K562 (cell line): ENCODE measurements at places on chromosomes 5 and 9.

GRCh38 chr5:159878988-159879471, 37.3 kb upstream of the ADRA1B start:
- no peaks in the 10 kb centered on the region for H3K4me1 ChIP-seq
- H3K27me3 ChIP-seq: no peaks in the 10 kb centered on the region
- DNase-seq: peak; percentile 23
- no peak overlapping the region for H3K4me3 ChIP-seq
- H3K36me3 ChIP-seq: no peaks in the 10 kb centered on the region
- H3K27ac ChIP-seq: no peak overlapping the region

GRCh38 chr9:69180670-69181069, 6.6 kb downstream of the TJP2 start:
- 0 out of 3 replicates have a peak, but pooled peaks cover 2% of the 10 kb centered on the region for H3K36me3 ChIP-seq
- no peaks in the 10 kb centered on the region for H3K27me3 ChIP-seq
- H3K4me1 ChIP-seq: peaks cover 15% of the 10 kb centered on the region
- H3K4me3 ChIP-seq: no peak overlapping the region

DNA sequence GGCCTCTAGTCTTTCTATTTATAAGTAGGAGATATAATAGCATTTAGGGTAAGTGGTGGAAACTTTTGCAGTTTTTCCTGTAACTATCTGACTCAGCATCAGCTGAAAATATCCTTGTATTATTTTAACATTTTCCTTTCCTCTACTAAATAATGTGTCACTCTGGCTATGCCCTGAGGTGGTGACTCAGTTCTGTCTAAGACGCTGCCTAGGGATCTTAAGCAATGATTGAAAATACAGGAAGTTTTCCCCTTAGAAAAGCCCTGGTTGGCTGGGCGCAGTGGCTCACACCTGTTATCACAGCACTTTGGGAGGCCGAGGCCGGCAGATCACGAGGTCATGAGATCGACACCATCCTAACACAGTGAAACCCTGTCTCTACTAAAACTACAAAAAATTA, 9.3 kb upstream of the EDIL3 start:
- H3K36me3 ChIP-seq: no peaks in the 10 kb centered on the region
- H3K27ac ChIP-seq: no peak overlapping the region
- no peaks in the 10 kb centered on the region for H3K4me1 ChIP-seq
- no peaks in the 10 kb centered on the region for H3K27me3 ChIP-seq
- DNase-seq: no peak

GRCh38 chr5:149011084-149011483, 51.8 kb downstream of the SH3TC2 start:
- peaks cover 23% of the 10 kb centered on the region for H3K27me3 ChIP-seq
- H3K4me1 ChIP-seq: no peaks in the 10 kb centered on the region
- no peaks in the 10 kb centered on the region for H3K36me3 ChIP-seq
- no peak overlapping the region for H3K4me3 ChIP-seq

DNA sequence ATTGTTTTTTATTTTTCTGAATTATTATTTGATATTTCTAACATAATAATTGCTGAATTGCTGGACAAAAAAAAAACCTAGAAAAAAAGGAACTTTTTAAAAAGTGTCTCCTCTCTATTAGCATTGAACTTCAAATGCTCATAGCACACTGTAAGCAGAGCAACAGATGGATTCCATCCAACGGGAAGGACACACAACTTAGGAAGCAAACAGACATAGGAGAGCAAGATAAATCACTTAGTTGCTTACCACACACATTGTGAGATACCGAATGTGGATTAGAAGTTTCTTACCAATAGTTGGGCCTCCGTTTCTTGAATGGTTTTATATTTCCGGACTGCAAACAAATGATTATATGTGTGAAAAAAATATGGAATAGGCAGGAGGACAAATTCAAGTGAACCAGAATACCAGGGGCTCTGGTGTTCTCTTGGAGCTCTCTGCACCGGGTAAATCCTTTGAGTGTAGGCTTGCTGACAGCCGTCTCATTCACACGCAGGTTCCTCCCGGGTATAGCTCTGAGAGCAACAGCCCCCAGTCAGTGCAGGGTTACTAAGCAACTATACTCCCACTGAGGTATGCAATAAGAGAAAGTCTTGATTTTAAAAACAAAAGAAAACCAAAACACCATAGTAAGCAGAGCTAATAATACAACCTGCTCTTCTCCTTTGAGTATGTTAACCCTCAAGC, 217.6 kb downstream of the TMEM167A start:
- no peak overlapping the region for H3K27ac ChIP-seq
- no peak for DNase-seq
- no peak overlapping the region for H3K4me3 ChIP-seq
- H3K4me1 ChIP-seq: no peaks in the 10 kb centered on the region
- no peaks in the 10 kb centered on the region for H3K36me3 ChIP-seq
- H3K27me3 ChIP-seq: peaks cover 5% of the 10 kb centered on the region; the same call in 1 of the 2 replicates

GRCh38 chr9:91036826-91037510, 235.3 kb downstream of the SYK start:
- H3K27me3 ChIP-seq: peaks cover 43% of the 10 kb centered on the region
- peaks cover 10% of the 10 kb centered on the region for H3K4me1 ChIP-seq
- peak; percentile 67 for DNase-seq
- H3K27ac ChIP-seq: no peak overlapping the region
- H3K36me3 ChIP-seq: no peaks in the 10 kb centered on the region

GRCh38 chr5:7991125-7991821, 122.3 kb downstream of the MTRR start:
- peaks cover 3% of the 10 kb centered on the region; the same call in 1 of the 2 replicates for H3K4me1 ChIP-seq
- H3K27ac ChIP-seq: no peak overlapping the region
- no peaks in the 10 kb centered on the region for H3K27me3 ChIP-seq
- no peaks in the 10 kb centered on the region for H3K36me3 ChIP-seq
- no peak overlapping the region for H3K4me3 ChIP-seq

GRCh38 chr5:173320259-173320658, 8.0 kb downstream of the STC2 start:
- no peak for DNase-seq
- peaks cover 21% of the 10 kb centered on the region for H3K4me1 ChIP-seq
- no peak overlapping the region for H3K27ac ChIP-seq

- DNase-seq: no peak
- H3K27ac ChIP-seq: no peak overlapping the region
- no peak overlapping the region for H3K4me3 ChIP-seq
- H3K36me3 ChIP-seq: no peaks in the 10 kb centered on the region
Observed at GRCh38 chr5:126763371-126763770, 13.6 kb upstream of the LMNB1 start.

GRCh38 chr9:72185561-72185960, 36.3 kb downstream of the GDA start:
- H3K4me3 ChIP-seq: no peak overlapping the region
- H3K27ac ChIP-seq: no peak overlapping the region
- H3K4me1 ChIP-seq: no peaks in the 10 kb centered on the region; the same call in 2 of the 3 replicates
- no peak for DNase-seq
- H3K27me3 ChIP-seq: no peaks in the 10 kb centered on the region
- H3K36me3 ChIP-seq: no peaks in the 10 kb centered on the region

GRCh38 chr5:129629575-129629974, 118.3 kb upstream of the MINAR2 start:
- H3K4me3 ChIP-seq: no peak overlapping the region
- H3K36me3 ChIP-seq: no peaks in the 10 kb centered on the region
- no peak for DNase-seq

GRCh38 chr5:149700347-149700746, 29.8 kb upstream of the PPARGC1B start:
- DNase-seq: no peak
- no peak overlapping the region for H3K4me3 ChIP-seq
- no peak overlapping the region for H3K27ac ChIP-seq
- H3K4me1 ChIP-seq: peaks cover 13% of the 10 kb centered on the region
- no peaks in the 10 kb centered on the region for H3K36me3 ChIP-seq

DNA sequence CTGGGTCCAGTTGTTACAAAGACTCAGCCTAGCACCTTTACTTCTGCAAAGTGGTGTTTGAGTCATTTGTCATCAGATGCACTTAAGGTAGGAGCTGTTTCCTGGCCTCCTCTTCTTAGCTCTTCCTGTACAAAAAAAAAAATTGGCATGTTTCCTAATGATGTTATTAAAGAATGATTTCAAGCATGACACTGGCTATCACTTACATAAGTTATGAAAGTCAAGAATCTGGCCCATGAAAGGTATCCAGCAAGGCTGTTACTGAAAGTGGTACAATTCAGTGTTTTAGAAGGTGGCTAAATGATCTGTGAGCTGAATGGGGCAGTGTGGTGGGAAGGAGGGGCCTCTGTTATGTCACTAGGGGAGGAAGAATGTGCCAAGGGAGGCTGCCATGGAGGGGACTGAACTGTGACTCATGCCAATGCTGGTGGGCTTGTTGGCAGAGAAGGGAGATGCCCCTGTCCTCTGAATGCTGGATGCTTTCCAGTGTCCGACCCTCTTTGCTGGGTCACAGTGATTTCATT, 175.1 kb upstream of the MAP1B start:
- no peak overlapping the region for H3K27ac ChIP-seq
- no peaks in the 10 kb centered on the region; the same call in 1 of the 2 replicates for H3K4me1 ChIP-seq
- no peak overlapping the region for H3K4me3 ChIP-seq
- no peak for DNase-seq
- no peaks in the 10 kb centered on the region for H3K36me3 ChIP-seq
- H3K27me3 ChIP-seq: peaks cover 2% of the 10 kb centered on the region; the same call in 1 of the 3 replicates

DNA sequence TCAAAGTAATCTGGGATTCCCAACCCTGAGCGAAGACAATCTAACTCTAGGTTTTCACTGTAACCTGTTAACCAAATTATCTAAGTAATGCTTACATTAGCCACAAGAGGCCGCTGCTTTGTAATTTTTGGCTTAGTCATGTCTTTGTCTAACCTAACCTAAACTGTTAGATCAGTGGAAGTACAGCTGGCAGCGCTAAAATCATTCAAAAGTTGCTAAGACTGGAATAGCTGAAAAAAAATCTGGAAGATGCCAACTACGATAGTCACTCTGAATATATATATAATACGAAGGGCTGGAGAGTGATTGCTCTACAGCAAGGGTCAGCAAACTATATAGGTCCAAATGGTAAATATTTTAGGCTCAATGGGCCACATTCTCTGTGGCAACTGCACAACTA, 60.2 kb downstream of the FBXO38 start:
- H3K36me3 ChIP-seq: peaks cover 28% of the 10 kb centered on the region; the same call in 1 of the 3 replicates
- DNase-seq: peak; percentile 49
- H3K4me3 ChIP-seq: no peak overlapping the region
- no peaks in the 10 kb centered on the region for H3K4me1 ChIP-seq
- no peaks in the 10 kb centered on the region for H3K27me3 ChIP-seq

DNA sequence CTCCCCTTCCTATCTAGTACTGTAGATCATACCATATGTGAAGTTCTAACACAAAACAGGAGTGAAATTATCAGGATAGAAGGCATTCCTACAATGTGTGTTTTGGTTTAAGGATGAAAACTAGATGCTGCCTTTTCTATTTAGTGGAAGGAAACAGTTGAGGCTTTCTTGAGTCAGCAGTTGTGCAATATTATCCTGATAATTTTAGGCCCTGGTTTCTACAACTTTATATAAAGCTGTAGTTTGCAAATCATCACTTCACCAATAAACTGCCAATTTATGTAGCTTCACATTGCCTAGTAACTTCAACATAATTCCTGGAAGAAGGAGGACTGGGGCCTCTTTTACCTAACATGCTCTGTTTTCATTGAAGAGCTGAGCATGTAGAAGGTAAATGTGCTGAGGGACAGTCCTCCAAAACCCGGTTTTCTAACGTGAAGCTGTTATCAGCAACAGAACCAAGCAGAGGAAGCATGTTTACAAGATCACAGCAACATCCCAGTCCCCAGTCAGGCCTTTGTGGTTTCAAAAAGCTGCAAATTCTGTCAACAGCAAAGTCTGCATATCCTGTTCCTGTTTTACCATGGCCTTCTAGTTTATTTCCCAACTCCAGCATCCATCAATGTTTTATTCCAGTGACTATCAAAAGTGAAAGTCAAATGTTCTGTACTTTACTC, 513.4 kb upstream of the MEF2C start:
- no peaks in the 10 kb centered on the region for H3K4me1 ChIP-seq
- no peak for DNase-seq
- H3K27ac ChIP-seq: peak overlapping the region; percentile 69
- no peak overlapping the region for H3K4me3 ChIP-seq

DNA sequence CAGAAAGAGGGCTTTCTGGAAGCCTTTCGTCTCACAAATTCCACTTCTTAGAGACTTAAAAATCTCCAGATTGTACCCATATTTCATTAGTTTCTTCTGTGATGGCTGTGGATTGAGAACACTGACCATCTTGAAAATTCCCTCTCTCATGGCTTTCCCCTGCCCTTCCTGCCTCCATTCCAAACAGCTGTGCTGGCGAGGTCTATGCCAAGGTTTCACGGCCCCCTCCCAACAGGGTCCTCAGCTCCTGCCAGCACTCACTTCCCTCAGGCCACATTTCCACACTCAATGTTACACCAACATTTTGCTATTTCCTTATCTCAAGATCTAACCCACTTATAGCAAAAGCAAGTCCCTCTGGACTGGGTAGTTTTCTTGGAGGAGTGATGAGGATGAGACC, 40.3 kb upstream of the EQTN start:
- H3K27me3 ChIP-seq: no peaks in the 10 kb centered on the region
- no peak for DNase-seq
- peaks cover 4% of the 10 kb centered on the region; the same call in 1 of the 3 replicates for H3K36me3 ChIP-seq

GRCh38 chr5:157248821-157249470, 17.0 kb upstream of the CYFIP2 start:
- no peak overlapping the region for H3K4me3 ChIP-seq
- no peak overlapping the region for H3K27ac ChIP-seq
- DNase-seq: no peak
- H3K36me3 ChIP-seq: no peaks in the 10 kb centered on the region
- H3K4me1 ChIP-seq: no peaks in the 10 kb centered on the region
- no peaks in the 10 kb centered on the region for H3K27me3 ChIP-seq

- no peaks in the 10 kb centered on the region for H3K4me1 ChIP-seq
- no peak for DNase-seq
- no peak overlapping the region for H3K27ac ChIP-seq
Observed at GRCh38 chr9:127067603-127068220, 54.7 kb downstream of the ANGPTL2 start.

DNA sequence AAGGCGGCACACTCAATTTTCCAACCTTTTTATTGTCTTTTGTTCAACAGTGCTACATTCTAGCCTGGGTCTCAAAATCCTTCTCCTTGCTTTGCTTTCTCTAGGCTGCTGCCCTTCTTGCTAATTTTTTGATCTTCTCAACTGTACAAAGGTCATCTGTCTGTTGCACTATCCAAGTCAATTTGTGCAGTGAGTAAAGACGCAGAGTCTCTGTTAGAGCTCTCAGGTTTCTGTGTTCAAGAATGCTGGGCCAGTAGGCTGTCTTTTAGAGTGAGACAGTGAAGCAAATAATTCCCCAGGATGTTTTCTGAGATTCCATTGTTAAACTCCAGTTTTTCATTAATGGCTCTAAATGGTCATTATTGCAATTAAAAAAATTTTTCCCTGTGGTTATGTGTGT, 255.7 kb upstream of the ACTBL2 start:
- H3K27me3 ChIP-seq: no peaks in the 10 kb centered on the region
- H3K36me3 ChIP-seq: no peaks in the 10 kb centered on the region
- no peak overlapping the region for H3K4me3 ChIP-seq
- no peak overlapping the region for H3K27ac ChIP-seq

GRCh38 chr9:77981332-77981731, 50.3 kb downstream of the GNAQ start:
- peak overlapping the region; percentile 57; the same call in 1 of the 3 replicates for H3K27ac ChIP-seq
- no peak for DNase-seq
- H3K4me1 ChIP-seq: peaks cover 50% of the 10 kb centered on the region
- peaks cover 20% of the 10 kb centered on the region for H3K36me3 ChIP-seq
- H3K4me3 ChIP-seq: no peak overlapping the region
